Adipocyte (in vitro differentiated cells): ENCODE measurements at places on chromosomes 2 and 18.
A peak's percentile ranks its signal among the peaks of the same experiment; 100 is the strongest.

DNA sequence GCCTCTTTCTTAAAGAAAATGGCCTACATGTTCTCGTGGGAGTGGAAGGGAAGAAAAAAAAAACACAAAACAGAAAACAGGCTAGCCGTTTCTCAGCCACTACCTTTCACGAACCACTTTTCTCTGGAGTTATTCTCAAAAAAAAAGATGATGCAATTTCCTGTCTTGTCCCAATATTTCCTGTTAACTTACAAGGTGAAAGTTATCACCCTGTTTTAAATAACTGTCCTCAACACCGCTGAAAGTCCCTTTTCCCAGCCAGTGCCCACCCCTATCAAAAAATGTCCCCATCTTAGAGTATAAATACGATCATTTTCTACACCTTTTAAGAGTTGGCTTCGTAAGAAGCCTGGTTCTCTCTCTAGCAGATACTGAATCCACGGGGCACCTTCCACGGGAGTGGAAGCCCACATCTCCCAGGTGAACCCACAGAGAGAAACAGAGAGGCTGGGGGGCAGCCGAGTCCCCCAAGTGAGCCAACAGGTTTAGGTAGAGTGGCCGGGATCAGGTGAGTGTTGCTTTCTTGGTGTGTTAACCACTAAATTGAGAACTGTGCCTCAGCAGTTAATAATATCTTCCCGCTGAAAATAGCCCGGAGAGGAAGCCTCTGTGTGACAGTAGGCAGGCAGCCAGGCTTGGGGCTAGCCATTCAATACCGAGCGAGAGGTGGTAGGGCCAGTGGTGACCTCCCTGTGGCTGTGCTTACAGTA lies 15.9 kb downstream of the SMAD7 start:
- DNase-seq: no peak

- DNase-seq: no peak
Observed at GRCh38 chr2:126699018-126699417, 43.1 kb downstream of the GYPC start.

GRCh38 chr2:227388537-227389011 lies 825 bp upstream of the SCYGR1 start:
- peak; percentile 81 for DNase-seq

DNA sequence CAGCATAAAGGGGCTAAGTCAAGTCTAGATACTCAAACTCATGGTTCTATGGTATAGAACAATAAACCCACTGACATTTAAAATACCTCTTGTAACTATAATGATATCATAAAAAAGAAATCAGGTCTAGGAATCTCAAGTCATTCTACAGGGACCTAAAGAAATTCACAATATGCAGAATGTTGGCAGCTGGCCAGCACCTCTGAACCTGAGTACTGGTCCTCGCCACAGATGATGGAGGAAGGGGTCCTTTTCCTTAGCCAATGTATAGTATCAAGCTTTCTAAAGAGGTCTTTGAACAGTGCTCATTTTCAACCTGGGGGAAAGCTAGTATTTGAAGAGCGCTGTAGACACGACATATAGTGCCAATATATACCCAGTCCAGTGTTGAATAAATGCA lies 108.4 kb upstream of the ITGB6 start:
- no peak for DNase-seq

DNA sequence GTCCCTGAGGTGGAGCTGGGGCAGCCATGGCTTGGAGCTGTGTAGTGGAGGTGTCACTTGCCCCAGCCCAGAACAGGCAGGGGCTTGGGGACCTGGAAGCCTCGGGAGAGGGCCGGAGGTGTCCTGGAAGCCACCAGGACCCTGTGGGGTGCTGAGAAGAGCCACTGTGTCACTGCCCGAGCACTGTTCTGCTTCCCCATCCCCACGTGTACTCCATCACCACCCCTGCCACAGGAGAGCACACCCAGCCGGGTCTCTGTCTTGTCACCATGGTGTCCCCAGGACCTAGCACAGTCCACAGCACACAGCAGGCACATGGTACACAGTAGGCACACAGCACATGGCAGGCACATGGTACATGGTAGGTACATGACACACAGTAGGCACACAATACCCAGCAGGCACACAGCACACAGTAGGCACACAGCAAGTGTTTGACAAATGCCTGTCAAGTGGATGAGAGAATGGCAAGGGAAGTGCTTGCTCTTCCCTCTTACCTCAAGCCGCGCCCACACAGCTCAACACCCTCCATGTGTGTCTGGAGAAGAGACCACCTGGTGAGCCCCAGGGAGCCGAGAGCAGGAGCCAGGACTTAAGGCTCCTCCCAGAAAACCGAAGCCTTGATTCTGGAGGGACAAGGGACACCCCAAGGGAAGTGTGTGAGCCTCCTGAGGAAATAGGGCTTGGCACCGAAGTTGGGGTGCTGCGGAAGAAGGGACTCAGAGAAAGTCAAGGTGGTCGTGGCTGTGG lies 13.3 kb downstream of the MBP start:
- no peak for DNase-seq

GRCh38 chr18:78082816-78083215 lies 833.2 kb downstream of the GALR1 start:
- DNase-seq: no peak

GRCh38 chr2:137156221-137156844 lies 391.0 kb downstream of the THSD7B start:
- DNase-seq: no peak

- DNase-seq: no peak
Observed at GRCh38 chr2:183179156-183179555, 54.9 kb downstream of the NUP35 start.

- DNase-seq: no peak
Observed at GRCh38 chr2:16130541-16130880, 190.2 kb downstream of the MYCN start.

- peak; percentile 57 for DNase-seq
Observed at GRCh38 chr2:163171786-163172530, 333.4 kb upstream of the KCNH7 start.

GRCh38 chr2:150467621-150467963 lies 19.9 kb downstream of the RND3 start:
- DNase-seq: no peak

DNA sequence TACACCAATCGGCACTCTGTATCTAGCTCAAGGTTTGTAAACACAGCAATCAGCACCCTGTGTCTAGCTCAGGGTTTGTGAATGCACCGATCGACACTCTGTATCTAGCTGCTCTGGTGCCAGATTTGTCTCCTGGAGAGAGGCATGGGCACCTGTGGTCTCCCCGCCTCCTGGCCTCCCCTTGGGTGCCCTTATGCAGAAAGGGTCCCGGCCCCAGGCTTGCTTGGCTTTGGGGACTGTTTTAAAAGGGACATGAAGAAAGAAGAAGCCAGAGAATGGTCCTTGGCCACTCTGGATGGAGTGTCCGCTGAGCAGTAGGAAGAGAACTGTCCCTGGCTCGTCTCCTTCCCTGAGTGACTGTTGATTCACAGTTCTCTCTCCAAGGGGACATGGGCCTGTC lies 11.5 kb upstream of the ALPP start:
- no peak for DNase-seq

DNA sequence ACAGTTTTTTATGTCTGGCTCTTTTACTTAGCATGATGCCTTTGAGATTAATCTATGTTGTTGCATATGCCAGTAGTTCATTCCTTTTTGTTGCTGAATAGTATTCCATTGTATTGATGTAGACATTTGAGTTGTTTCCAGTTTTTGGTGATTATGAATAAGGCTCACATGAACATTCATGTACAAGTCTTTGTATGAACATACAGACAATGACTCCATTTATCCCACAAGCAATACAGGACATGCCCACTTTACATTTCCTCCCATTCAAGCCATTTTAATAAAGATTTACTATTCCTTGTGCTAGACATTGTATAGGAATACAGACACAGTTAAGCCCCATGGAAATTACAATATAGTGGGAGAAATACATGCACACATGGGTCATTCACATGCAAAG lies 118.0 kb downstream of the TRIM43 start:
- no peak for DNase-seq

- no peak for DNase-seq
Observed at GRCh38 chr18:63320975-63321265, 1.4 kb upstream of the BCL2 start.

DNA sequence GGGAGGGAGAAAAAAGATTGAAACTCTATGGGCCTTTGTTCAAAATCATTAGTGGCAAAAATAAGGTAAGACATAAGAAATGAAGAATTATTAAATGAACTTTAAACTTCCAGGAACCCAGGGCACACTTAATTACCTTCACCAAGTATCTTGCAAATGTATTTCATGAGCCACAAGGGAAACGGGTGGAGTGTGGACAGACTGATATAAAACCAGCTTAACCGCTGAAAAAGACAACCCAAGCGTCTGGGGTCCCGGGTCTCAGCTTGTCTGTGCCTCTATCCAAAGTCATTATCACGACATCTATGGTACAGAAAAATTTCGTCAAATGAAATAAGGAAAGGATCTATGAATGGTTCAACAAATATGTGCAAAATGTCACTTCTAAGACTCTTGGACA lies 13.9 kb upstream of the MBOAT2 start:
- DNase-seq: no peak

- DNase-seq: no peak
Observed at GRCh38 chr2:112277596-112278220, 2.3 kb downstream of the ZC3H6 start.

DNA sequence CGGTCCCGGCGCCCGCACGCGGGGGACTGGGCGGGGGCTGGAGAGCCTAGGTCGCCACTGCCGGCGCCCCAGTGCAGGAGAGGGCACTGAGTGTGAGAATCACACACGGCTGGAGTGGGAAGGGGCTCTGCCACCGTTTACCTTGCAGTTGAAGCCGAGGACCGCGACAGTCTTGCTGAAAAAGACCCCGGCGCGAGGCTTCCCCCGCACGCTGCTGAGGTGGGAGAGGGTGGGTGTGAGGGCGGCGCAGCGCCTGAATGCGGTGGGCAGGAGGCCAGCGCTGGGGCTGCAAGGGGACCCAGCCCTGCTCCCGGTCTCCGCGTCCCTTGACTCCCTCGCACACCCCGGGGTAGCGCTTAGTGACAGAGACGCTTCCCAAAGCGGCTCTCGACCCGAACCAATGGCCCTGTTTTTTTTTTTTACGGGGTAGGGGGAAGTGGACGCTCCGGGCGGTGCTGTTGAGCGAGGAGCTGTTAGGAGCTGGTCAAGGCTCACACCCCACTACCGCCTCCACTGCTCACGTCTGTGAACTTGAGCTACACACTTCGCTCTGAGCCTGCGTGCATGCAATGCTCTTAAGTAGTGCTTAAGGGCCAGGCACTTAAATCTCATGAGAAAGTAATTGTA lies 794 bp downstream of the NOTO start:
- DNase-seq: no peak

- peak; percentile 19 for DNase-seq
Observed at GRCh38 chr18:7447318-7448028, 119.6 kb upstream of the PTPRM start.

DNA sequence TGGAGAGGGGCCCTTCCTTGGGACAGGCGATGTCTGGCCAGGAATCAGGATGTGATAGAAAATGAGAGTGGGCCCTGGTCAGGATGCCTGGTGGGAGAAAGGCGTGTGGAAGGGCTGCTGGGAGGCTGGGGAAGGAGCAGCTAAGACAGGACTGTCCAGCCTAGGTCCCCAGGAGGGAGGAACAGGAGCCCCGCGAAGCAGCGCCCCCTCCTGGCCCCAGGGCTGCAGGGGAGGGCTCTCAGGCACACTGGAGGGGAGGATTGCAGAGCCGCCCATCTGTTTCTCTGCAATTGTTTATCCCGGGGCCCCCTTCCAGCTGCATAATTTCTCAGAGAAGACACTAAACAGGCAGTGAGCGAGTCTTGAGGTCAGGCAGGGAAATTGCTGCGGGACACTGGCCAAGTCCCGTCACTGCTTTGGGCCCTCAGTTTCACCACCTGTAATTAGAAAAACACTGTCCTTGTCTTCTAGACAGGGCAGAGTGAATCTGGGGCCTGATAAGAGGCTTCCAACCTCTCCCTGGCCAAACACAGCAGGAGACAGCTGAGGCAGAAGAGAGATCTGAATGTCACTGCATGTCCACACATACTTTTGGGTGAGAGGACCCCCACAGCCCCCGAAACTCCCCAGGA lies 3.9 kb upstream of the NPPC start:
- DNase-seq: no peak

DNA sequence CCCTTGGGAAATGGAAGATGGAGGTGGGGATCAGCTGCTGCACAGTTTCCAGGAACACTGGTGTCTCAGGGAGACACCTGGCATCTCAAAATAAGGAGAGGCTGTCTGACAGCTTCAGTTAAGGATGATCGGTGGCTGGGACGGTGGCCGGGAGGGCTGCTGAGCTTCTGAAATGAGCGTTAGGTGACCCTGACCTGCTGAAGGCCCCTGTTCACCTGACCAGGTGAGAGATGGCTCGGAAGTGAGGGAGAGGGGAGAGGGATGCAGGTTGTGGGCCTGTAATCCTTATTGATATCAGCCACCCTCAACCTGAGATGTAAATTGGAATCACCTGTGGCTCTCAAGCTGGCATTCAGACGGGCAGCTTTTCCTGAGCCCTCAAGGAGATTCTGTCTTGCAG lies 99.0 kb downstream of the AGAP1 start:
- DNase-seq: no peak

DNA sequence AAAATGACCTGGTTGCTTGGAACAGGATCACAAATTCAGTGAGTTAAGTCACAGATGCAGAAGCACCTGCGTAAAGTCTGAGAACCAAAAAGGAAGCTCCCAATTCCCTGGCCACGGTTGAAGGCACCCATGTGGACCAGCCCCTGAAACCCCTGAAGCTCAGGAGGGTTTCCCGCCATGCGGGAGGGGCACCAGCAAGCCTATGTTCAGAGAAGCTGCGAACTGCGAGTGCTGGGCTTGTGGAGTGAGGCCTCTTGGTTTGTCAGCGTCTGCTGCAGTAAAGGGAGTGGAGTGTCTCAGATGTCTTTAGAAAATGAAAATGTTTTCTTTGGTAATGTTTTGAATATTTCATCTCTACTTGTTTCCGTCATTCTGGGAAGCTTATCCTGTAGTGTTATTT lies 16.1 kb upstream of the ACKR3 start:
- DNase-seq: no peak

- peak; percentile 77 for DNase-seq
Observed at GRCh38 chr2:56185101-56185581, 1.4 kb downstream of the CCDC85A start.

DNA sequence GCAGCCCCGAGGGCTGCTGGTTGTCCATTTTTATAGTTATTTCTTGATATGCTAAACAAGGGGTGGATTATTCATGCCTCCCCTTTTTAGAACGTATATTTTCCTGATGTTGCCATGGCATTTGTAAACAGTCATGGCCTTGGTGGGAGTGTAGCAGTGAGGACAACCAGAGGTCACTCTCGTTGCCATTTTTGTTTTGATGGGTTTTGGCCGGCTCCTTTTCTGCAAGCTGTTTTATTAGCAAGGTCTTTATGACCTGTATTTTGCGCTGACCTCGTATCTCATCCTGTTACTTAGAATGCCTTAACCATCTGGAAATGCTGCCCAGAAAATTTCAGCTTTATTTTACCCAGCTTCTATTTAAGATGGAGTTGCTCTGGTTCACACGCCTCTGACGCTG lies 825.8 kb upstream of the CDH2 start:
- DNase-seq: no peak

GRCh38 chr2:63058921-63059792 lies 8.5 kb downstream of the OTX1 start:
- DNase-seq: no peak

- DNase-seq: peak; percentile 76
Observed at GRCh38 chr2:212392043-212392442, 146.6 kb downstream of the ERBB4 start.

- no peak for DNase-seq
Observed at GRCh38 chr2:198287706-198288105, 483.3 kb downstream of the PLCL1 start.
